ENCODE measurements at places on chromosomes 13 and 19.

- DNase-seq, result no peak
These were observed 202.7 kb downstream of the SHISA2 start for GRCh38 chr13:25848812-25849745.

DNA sequence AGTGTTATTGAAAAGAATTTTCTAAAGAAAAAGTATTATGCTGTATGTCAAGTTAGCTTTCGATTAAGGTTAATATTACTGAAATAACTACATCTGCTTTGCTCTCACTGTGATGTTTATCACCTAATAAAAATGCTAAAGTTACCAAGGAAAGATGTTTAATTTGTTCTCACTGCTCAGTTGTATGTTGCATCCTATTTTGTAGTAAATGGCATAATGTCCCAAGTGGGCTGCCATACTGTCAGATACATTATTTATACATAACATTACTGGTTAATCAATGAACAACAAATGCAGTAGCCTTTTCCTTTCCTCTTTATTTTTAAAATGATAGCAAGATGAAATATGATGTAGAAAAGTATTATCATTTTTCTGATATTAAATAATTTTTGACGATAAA lies 226.3 kb upstream of the DACH1 start:
- no peak for DNase-seq

DNA sequence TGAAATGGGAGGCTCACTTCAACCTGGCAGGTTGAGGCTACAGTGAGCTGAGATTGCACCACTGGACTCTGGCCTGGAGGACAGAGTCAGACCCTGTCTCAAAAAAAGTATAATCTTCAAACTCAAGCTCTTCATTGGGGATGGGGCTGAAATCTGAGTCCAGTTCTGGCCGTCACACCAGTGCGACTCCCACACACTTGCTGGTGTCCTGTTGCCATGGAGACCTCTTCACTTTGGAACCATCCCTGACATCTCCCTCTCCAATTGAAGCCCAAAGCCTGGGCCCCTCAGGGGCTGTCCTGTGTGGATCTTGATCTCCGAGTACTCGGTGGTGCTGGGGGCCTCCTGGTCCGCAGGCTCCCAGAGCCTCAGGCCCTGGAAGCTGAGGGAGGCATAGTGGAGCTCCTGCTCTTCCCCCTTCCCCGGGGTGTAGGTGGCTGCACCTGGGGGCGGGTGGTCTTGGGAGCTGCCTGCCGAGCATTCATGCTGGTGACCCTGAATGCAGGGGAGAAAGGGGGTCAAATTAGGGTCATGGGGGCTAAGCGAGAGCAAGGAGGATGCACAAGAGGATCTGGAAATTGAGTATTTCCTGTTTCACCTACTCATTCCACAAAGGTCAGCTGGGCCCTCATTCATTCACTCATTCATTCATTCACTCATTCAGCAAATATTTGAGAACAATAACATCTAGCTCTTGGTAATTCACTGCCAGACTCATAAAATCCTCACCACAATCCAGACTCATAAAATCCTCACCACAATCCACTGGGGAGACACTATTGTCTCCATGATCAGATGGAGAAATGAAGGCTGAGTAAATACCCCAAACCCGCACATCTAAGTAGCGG lies 11.0 kb downstream of the SIGLEC11 start:
- no peak for DNase-seq

DNA sequence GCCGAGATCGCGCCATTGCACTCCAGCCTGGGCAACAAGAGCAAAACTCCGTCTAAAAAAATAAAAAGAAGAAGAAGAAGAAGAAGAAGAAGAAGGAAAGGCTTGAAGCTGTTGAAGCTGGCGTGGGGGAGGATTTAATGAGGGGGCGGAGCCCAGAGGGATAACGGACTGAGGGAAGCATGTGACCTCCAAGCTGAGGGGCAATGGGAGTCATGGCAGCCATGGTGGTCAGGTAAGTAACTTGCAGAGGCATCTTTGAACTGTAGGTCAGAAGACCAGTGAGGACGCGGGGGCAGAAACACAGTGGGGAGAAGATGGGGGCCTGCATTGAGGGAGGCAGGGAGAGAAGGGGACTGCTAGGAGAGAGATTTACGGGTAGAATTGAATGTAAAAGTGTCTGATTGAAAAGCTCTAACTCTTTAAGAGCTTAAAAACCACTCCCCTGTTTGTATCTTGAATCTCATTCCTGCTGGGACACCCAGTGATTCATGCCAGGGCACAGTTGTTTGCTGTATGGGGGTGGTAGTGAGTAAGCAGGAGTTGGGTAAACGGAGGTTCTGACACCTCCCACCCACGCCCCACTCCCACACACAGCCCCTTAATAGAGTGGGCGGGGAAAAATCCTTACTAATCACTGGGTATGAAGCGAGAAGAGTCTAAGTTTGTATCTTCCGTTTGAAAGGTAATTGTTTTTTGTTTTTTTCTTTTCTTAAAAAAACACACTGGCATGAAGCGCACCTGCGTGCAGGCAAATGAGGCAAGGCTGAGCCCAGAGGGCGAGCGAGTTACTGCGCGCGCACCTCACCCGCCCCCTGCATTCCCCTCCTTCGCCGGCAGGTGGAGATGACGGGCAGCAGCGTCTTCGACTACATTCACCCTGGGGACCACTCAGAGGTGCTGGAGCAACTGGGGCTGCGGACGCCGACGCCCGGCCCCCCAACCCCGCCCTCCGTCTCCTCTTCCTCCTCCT lies 13.0 kb downstream of the TMEM160 start:
- DNase-seq, result peak; percentile 82

GRCh38 chr19:18453269-18454024 lies 15.5 kb upstream of the ISYNA1 start:
- DNase-seq, result no peak

DNA sequence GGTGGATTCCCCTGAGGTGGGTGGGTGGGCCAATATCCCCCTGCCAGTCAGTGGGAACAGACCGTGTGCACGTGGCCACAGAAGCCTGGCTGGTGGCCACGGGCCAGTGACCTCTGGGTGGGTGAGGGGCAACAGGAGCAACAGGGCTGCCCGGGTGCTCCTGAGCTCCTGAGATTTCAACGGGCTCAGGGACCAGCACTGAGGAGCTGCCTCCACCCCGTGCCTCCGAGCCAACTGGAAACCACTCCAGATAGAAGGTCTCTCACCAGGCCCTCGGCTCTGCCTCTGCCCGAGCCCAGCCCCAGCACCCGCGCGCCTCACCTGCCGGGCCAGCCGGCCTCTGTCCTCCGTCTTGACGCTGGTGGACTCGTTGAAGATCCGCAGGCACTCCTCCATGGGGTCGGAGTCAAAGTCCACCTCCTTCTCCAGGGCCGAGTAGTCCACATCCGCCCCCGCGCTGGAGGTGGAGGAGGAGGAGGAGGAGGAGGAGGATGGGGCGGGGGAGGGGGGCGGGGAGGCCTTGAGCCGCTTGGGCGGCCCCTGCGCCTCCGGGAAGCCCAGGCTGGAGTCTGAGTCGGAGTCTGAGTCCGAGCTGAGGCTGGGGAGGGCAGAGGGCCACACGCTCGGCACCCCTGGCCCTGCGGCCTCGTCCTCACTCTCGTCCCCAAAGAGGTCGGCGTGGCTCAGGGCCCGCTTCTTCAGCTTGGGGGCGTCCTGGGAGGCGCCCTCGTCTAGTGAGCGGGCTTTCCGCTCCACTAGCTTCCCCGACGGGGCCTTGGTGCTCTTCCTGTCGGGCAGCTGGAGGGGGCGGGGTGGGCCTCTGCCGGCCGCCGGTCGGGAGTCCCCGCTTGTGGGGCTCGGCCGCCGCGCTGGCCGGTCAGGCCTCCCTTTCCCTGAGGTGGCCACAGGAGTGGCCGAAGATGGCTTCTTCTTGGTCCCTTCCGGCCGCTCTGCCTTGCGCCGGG lies 14.8 kb upstream of the ATP8B3 start:
- DNase-seq, result no peak

DNA sequence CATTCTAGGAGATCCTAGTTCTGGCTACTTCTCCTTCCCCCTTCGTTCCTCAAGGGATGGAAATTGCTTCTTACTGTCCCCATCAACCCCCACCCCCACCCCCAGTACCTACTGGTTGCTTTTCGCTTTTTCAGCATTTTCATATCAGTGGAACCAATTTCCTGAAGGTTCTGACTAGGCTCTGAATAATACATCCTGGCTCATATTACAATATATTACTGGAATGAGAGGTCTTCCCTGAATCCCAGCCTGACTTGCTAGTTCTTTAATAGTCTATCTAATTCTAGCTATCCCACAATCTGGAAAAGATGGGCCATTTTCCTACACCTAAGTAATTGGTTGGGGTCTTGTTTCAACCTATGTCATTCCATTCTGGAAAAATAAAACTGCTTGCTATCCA lies 207.4 kb downstream of the COG6 start:
- DNase-seq, result no peak
